ENCODE measurements at places on chromosomes 3 and 15.

DNA sequence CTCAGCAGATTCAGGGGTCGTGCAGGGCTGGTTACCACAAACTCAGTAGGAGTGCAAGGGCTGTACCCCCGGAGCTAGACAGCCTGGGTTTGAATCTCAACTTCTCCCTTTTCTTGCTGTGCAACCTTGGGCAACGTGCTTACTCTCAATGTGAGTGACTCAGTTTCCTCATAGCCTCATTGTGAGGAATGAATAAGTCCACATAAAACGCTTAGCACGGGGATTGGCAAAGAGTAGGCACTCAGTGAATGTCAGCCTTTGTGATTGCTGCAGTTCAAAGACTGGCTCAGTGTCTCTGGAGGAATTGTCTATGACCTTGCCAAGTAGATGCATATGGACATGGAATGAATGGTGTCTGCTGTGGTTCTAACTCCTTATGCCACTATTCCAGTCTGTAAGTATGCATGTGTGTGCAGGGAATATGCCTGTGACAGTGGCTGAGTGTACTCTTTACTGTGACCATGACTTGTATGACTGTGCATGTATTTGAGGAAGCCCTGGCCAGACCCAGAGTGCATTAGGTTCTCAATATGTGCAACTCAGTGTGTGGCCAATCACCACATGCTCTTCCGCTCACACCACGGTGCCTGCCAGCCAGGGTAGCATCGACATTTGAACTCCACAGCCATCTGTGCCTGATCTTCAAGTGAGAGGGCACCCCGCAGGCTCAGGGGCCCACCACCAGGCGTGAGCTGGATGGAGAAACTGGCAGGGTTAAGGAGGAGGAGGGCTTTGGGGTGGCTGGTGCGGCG, 900 bp upstream of the HYAL3 start:
- no peak for DNase-seq

DNA sequence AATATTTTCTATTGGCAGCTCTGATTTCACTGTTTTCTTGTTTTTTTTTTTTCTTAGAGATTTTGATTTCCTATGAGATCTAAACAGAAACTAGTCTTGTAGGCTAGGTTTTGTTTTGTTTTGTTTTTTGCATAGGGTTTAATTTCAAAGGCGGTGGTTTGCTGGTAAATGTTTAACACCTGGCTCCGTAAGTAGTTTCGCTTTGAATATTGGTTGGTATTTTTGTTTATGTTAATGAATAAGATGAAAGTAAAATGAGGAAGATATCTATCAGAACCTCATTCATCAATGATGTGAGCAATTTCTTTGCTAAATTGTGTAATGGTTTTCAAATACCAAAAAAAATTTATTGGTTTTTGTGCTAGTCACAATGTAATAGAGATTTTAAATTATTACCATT, 39.7 kb upstream of the TM4SF1 start:
- DNase-seq = no peak

DNA sequence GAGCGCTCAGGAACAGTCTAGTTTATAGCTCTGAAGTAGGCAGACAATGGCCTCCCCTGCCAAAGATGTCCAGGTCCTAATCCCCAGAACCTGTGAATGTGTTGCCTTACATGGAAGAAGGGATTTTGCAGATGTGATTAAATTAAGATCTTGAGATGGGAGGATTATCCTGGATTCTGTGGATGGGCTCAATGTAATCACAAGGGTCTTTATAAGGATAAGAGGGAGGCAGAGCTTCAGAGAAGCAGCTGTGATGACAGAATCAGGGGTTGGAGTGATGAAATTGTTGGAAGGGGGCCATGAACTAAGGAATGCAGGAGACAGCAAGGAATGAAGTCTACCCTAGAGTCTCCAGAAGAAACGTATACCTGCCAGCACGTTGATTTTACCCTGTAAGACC, 14.0 kb upstream of the GK5 start:
- no peak for DNase-seq

DNA sequence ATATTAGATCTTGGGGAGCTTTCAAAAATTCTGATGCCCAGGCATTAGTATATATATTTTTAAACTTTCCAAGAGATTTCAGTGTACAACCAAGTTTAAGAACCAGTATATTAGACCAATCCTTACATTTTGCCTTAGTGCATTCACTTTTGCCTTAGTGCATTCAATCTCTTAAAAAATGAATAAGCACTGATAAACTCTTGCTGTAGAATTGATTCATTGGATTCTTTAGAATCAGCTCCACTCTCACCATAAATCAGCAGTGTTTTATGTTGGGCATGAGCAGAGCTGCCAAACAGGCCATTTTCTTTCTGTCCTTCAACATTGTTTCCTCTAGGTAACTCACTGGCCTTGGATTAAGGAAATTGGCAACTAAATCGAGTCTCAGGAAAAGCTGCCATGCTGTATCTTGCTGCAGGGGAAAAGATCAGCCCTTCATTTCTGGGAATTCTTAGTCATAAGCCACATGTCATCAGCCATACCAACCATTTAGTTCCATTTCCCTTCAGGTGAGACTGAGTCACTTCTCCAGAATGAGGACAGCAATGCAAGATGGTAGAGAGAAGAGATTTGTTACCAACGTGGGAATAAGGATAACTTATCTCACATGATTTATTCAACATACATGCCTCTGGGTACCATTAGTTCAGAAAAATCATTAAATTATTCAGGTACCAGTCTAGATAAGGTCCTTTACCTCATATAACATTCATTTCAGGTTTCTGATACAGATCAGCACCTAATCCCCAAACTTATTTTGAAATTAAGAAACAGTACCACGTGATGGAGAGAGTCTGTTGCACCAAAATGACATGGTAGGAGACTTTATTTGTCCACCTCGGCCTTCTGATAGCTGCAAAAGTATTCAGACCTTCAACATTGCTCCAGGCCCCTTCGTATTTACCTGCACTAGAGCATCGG, 192.5 kb downstream of the P3H2 start:
- no peak for DNase-seq

DNA sequence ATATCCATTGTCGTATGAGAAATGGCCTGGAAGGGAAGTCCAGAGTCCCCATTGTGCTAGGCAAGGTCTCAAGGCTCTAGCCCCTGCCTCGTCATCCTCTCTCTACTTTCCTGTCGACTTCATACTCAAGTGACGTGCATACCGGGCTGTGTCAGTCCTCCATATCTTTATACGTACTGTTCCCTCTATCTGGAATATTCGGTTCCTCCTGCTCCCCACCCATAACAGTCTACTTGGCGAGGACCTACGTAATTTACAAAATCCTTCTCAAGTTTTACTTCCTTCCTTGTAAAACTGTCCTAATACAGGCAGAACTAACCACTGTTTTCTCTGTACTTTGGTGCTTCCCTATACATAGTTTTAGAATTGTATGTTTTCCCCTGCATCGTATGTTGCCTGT, 2.2 kb upstream of the ALPK3 start:
- no peak for DNase-seq

DNA sequence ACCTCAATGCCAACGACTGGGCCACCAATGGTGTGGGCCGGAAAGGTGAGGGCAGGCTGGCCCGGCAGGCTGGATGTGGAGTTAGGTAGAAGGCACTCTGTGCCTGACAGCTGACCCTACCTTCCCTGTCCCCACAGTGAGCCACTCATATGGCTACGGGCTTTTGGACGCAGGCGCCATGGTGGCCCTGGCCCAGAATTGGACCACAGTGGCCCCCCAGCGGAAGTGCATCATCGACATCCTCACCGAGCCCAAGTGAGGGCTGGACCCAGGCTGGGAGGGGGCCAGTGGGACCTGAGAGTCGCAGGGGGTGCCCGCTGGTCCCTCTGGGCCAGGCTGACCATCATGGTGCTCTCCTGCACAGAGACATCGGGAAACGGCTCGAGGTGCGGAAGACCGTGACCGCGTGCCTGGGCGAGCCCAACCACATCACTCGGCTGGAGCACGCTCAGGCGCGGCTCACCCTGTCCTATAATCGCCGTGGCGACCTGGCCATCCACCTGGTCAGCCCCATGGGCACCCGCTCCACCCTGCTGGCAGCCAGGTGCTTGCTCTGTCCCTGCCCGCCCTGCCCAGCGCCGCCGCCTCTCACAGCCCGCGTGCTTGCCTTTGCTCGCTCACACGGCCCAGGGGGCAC, 4.5 kb upstream of the FES start:
- no peak for DNase-seq

DNA sequence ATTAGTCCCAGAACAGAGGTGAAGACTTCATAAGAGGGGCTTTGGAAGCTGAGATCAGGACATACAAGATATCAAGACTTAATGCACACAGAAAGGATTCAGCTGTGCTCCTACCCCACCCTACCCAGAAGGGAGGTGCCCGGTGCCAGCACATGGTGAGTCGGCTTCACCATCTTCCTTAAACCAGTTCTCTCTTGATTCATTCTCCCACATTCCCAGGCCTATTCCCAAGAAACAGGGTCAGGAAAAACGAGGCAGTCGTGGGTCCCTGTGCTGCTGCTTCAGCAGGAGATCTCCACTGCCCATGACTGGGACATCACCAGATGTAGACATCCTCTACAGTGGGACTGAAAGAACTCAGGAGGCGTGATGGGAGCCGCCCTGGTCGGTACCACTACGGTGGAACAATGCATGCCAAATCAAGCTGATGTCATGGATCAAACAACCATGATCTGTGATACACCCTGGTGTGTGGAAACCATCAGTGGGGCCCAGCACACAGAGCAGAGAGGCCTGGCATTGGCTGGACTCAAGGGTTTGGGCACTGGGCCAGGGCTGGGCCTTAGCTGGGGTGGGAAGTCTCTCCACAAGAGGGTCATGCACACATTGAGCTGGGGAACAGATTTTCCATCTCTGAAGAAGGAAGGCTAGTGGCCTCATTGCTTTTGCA, 41.9 kb downstream of the CCDC12 start:
- DNase-seq = no peak

GRCh38 chr3:148648685-148649352, 48.9 kb upstream of the AGTR1 start:
- DNase-seq = no peak

DNA sequence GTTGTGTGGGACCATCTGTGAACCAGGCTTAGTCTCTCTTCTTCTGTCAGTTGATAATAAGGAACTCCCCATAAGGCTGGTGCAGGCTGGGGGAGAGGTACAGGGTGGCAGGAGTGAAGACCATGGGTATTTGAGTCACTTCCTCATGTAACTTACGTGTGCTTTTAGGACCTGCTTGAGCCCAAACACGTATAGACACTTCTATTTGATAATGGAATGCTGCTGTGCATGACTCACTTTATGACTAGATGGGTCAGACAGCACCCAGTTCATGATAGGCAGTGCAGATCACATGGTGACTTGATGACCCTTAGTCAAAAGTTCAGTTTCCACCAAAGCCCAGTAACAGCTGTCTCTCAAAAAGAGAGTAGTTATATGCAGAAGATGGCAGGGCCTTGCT, 490.9 kb downstream of the ZBBX start:
- no peak for DNase-seq

- no peak for DNase-seq
These were observed at the start of gene CEMIP for GRCh38 chr15:80778964-80779657. Gene CEMIP, plus strand, starts transcription at chr15:80779370. Its CDS starts 94,510 bp downstream, at chr15:80873880.

GRCh38 chr3:66856533-66856932, 141.6 kb upstream of the KBTBD8 start:
- no peak for DNase-seq

DNA sequence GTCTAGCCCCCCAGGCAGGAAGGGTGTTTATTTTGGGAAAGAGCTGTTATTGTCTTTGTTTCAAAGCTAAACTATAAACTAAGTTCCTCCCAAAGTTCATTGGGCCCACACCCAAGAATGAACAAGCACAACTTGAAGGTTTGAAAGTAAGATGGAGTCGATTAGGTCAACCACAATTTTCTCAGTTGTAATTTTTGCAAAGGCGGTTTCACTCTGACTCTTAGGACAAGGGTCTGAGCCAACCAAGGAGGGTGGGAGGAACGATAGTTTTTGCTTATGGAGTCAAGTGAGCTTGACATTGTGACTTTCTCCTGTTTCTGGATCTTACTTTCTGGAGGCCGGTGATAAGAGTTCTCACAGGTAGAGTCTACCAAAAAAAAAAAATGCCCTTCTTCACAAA, 5.8 kb upstream of the ZNF770 start:
- no peak for DNase-seq

GRCh38 chr3:149377408-149378364, at the start of gene TM4SF1:
Gene TM4SF1, minus strand, starts transcription at chr3:149377649. Its CDS starts 102 bp downstream, at chr3:149377547.
- DNase-seq = no peak

GRCh38 chr3:168615493-168616020, 519.8 kb upstream of the GOLIM4 start:
- no peak for DNase-seq

- DNase-seq = no peak
These were observed 59.0 kb upstream of the TRPC1 start for GRCh38 chr3:142664819-142665218.

GRCh38 chr15:69615736-69616135, 163.1 kb downstream of the RPLP1 start:
- no peak for DNase-seq

DNA sequence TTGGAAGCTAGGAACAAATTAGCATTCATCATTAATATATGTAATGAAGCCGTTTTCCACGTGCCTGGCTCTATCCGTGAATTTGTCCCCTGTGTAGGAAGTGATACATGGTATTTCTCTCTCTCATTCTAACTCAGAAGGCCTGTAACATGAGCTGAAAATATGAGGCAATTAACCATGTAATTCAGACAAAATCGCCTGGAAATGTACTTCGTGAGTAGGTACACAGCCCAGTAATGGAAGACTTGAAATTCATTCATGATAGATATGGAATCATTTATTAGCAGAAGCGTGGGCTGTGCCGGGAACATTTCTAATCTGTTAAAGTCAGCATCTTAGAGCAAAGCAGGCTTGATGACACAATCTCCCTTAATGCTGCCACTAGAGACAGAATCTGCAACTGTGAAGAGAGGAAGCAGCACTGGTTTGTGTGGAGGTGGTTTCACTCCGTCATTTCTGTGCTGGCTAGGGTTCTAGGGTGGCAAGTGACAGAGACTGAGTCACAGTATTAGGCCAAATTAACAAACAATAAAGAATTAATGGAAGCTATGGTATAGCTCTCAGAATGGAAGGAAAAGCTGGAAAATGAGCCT, 225.0 kb upstream of the PROK2 start:
- no peak for DNase-seq

DNA sequence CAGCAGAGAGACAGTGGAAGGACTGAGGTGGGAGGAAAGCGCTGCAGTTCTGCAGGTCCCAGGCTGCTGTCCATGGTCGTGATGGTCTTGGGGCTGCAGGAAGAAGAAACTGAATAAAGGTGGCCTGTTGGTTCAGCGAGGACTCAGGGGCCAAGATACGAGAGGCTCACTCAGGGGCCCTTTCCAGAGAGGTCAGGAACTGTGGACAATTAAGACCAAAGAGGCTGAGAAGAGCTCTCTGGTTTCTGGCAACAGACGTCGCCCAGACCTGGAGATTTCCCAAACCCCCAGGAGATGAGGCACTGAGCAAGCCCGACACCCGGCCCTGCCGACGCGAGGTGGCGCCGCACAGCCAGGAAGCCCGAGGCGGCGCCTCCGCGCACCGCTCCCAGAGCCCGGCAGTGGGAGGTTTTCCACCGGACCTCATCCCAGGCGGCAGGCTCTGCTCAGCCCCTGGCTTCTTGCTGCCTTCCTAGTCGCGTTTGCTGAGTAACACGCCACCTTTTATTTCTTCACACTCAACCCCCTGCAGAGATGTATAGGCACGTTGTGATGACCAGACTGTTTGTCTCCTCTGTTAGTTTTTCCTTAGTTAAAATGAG, 56.4 kb upstream of the ARRDC4 start:
- DNase-seq = no peak

GRCh38 chr3:160099834-160100233, 111.2 kb downstream of the IL12A start:
- no peak for DNase-seq

All from stimulated activated CD8-positive, alpha-beta memory T cell treated with anti-CD3 and anti-CD28 coated beads, Interleukin-12 subunit alpha, Interleukin-12 subunit beta, amount 100 ng/mL, for 4 hours (primary cell).